Thymus (tissue), 14 donors: ENCODE measurements at places on chromosomes 1 and 21. TPM values are rescaled to one million over a fixed set of nuclear protein-coding genes. Genes with fewer than 3 reads are reported as not detected.
A peak's percentile ranks its signal among the peaks of the same experiment; 100 is the strongest.

GRCh38 chr21:44710756-44711326 lies 531 bp downstream of the TSPEAR start:
- DNase-seq = no peak

- DNase-seq = no peak
These were observed 25.0 kb downstream of the KRTAP24-1 start for GRCh38 chr21:30257773-30258172.

GRCh38 chr1:51719146-51719545 lies 102.3 kb downstream of the OSBPL9 start:
- no peak for DNase-seq

GRCh38 chr1:165444897-165445370 lies at the start of gene RXRG:
RXRG (minus strand) TSS chr1:165445126; CDS start chr1:165444893, 233 bp downstream.
- DNase-seq = no peak

DNA sequence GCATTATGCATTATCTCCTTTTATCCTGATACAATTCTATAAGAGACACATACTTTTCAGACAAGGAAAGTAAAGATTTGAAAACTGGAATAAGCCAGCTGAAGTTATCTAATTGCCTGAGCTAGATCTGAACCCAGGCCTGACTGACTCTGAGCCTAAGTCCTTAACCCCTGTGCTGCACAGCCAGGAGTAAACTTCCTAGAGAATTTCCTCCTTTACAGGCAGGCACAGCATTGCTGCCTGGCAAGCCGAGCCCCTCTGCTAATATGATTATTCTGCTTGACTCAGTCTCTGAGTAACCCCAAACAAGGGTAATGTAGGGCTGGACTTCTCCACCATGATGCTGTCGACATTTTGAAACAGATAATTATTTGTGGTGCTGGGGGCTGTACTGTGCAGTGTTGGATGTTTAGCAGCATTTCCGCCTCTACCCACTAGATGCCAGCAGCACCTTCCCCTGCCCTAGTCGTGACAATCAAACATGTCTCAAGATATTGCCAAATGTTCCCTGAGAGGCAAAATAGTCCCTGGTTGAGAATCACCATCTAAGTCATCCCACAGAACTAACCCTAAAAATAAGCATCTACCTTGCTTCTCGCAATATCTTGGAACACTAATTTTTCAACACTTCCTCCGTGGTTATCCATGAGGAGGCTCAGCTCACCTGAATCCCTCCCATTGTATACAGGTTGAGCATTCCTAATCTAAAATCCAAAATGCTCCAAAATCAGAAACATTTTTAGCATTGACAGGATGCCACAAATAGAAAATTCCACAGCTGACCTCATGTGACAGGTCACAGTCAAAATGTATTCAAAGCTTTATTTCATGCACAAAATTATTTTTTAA lies 18.5 kb downstream of the CAMK1G start:
- DNase-seq = peak; percentile 20

DNA sequence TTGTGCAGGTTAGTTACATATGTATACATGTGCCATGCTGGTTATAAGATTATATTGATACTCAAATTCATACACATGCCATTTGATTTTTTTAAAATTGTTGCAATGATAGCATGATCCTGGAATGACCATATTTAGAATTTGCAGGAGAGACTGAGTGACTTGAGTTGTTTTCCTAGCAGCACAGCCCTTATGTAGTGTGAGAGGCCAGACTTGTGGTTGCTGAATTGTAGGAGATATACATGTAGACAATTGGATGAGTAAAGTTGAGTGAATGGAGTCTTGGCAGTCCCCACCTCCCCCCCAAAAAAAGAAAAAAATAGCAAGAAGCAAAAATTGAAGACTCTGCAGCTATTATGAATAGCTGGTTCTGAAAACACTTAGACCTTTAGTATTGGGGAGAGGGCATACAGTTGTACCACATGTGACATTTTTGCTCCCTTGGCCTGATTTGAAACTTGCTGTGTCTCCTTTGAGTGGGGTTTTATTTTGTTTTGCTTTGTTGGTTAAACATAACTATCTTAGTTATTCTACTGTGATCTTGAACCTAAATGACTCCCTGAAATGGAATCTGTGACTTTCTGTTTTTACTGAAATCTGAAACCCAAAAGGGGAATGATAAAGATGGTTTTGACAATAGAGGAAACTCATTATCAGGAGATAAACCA lies 280.3 kb downstream of the HMCN1 start:
- DNase-seq = no peak

DNA sequence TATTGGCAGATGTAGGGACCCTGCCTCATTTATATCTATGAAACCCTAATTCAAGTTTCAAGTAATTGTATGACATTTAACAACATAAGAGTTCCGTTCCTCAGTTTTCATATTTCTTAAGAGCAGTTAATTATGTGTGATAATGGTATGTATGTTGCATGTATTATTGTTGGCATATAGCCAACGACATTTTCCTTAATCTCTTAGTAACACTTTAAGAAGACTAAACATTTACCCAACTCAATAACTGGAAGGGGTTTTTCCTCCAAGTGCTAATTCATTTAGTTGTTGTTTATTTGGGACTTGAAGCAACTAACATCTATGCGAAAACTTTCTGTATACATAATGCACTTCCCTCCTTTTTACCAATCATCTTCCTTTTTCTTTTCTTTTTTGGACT lies 1.5 kb upstream of the RALGPS2 start:
- no peak for DNase-seq

DNA sequence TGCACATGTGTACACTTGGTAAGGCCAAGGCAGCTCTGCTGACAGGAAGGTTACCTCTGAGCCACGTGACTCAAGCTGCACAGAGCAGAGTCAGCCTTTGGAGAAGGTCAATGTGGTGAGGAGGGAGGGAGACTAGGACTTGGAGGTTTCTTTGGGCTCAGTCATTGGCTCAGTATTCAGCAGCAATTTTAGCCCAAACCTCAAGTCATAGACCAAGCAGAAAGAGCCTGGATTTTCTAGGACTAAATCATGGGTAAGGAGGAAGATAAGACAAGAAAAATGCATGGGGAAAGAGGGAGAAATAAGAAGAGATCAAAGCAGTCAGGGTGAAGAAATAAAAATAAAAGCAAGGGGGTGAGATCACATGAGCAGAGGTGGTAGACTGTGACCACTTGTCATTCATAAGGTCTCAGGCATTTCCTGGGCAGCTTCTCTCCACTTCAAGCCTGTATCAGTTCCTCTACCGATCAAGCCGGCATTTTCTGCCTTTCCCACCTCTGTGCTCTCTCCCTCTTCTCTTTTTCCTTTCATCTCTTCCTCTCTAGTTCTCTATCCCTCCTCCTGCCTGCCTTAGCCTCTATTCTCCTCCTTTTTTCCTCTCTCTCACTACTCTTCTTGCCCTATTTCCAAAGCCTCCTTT lies 51.7 kb upstream of the DUSP10 start:
- DNase-seq = no peak

DNA sequence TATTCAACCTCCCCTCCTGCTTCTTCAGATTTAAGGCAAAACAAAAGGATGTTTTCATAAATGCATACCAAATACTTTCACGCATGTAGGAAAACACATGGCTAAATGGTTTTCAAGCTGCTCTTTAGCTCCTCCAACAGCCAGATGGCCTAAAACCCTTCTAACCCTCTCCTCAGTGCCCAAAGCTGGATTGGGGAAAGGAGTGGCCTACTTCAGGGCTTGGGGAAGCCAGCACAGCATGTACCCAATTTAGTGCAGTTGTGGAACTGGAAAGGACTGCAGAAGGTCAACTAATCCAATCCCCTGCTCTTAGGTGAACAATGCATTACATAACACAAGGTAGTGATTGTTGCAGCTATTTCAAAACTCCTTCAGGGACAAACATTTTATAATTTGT lies 9.3 kb downstream of the F5 start:
- DNase-seq = no peak

GRCh38 chr1:156337052-156337887 lies 822 bp downstream of the CCT3 start:
- no peak for DNase-seq

GRCh38 chr1:33875862-33876261 lies 12.0 kb downstream of the HMGB4 start:
- DNase-seq = no peak

DNA sequence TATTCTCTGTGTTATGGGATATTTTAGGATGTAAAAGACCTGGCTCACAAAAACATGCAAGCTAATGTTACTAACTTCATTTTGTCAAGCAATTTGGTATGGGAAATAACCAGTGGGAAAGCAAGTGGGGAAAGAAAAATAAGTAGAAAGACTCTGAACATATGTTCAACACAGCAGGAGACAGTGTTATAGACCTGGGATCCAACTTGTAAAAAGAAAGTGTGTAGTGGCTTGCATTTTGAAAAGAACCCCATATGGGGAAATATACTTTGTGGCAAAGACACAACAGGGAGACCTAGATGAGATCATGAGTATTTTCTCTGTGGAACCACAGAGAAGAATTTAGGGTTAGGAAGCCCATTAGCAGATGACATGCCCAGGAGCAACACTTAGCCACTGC lies 212.7 kb upstream of the NRIP1 start:
- no peak for DNase-seq

- no peak for DNase-seq
These were observed 58.7 kb downstream of the NIBAN1 start for GRCh38 chr1:184915463-184916090.

GRCh38 chr1:28326984-28327383 lies 1.9 kb upstream of the MED18 start:
- no peak for DNase-seq

DNA sequence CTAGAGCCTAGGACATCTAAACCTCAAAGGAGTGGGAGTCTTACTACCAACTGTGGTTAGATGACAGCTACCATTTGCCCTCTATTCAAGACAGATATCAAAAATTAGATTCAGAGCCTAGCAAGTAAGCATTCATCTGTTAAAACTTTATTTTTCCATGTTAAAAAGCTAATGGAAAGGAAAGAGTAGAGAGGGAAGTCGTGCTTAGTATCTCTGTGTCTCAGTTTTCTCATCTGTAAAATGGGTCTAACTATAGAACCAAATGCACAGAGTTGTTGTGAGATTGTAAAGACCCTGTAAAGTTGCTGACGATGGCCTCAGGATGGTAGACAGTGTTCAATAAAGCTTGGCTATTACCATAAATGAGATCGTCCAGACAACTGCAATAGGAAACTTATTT lies 428.5 kb upstream of the RUNX1 start:
- DNase-seq = no peak

- DNase-seq = no peak
These were observed 73.3 kb downstream of the HSF2BP start for GRCh38 chr21:43585924-43586413.

DNA sequence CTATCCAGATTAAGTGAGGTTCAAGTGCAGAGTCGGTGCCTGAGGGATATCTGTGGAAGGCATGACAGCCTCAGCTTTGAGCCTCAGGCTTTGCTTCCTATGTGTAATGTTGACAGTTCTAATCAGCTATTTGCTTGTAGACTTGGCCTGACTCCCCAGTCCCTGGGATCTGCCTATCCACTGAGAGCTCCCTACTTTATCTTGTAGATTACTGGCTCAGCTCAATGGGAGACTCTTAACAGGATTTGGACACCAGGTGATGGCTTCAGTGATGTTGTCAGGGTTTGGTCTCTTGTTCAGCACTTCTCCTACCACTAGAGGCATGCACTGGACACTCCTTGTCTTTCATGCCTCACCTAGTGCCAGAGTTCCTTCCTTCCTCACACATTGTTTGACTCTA lies 126.6 kb upstream of the BEND5 start:
- no peak for DNase-seq

DNA sequence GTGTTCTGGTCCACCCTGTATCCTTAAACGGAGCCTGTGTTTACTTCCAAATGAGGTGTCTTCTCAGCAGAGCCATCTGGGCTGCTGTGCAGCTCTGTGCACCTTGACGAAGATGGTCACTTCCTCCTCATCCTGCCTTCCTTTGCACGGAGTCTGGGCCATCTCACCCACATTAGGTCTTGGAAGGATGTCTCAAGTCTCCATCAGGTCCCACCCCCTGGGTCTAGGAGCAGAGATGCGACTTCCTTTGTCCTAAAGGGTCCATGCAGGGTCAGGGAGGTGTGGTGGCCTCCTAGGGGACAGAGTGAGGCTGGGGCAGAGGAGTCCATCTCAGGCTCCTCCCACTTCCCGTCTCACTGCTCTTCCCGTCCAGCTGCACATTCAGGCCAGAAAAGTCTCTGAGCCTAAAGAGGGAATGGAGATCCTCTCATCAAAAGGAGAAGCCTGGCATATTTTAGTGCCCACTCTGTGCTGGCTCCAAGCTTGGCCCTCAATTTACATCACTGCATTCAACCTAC lies 209.2 kb downstream of the MATN1 start:
- DNase-seq = no peak

DNA sequence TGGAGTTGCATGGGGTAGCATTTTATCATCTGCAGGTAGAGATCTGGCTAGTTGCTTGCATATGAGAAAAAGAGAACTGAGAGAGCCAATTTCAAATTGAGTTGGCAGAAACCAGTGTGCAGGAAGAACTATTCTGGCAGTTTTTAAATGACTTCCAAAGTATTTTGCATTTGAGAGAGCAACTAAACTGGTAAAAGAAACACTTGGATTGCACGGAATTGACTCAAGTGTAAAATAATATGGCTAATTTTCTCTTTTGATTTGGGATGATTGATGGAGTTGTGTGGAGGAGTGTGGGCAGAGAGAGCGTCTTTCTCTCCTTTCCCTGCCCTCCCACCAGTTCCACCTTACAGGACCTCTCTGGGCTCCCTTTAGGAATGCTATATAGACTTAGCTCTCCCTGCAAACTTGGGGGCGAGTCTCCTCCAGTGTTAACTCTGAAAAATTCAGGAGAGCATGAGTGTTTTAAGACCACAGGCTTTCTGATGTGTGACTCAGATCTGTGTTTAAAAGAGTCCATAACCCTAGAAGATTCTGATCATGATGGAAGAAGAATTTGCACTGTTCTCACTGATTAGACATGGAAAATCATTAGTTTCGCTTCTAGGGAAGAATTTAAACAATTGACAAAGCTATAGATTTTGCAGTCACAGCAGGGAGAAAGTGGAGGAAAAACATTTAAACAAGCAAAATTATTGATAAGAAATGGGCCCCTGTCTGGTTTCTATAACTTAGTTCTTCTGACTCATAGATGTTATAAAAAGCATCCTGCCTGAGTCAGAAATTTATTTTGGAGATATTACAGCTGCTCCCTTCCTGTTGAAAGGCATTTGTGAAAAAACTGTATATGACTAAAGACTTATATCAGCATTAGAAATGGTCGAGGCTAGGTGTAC lies 24.9 kb upstream of the CTBS start:
- DNase-seq = no peak

The TRPM2 gene
- 2.7 TPM for total RNA-seq

The ADCY10 gene
- total RNA-seq = 0.09 TPM

The KRTAP15-1 gene
- not detected for total RNA-seq

The HSD3B1 gene
- 0.09 TPM for total RNA-seq

The MROH9 gene
- total RNA-seq = 0.05 TPM
